ENCODE measurements at places on chromosomes 4 and X.
A peak's percentile ranks its signal among the peaks of the same experiment; 100 is the strongest.

DNA sequence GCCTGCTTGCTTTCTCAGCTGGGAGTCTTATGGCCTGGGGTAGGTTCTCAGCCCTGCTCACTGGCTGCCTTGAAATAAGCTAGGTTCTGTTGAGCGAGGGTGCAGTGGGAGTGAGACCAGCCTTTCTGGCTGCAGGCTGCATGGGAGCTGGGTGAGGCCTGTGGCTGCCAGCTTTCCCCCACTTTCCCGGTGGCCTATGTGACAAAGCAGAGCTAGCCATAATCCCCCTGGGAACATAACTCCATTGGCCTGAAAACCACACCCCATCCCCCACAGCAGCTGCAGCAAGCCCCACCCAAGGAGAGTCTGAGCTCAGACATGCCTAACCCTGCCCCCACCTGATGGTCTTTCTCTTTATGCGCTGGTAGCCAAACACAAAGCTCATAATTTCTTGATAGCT lies 118.9 kb downstream of the KLHL4 start:
- no peak for DNase-seq

GRCh38 chr4:42628740-42629139 lies 28.2 kb downstream of the ATP8A1 start:
- no peak for DNase-seq

- no peak for DNase-seq
Measured at GRCh38 chr4:160562661-160563060, 1459.8 kb downstream of the RAPGEF2 start.

GRCh38 chrX:121579016-121579760 lies 531.8 kb downstream of the GLUD2 start:
- no peak for DNase-seq

DNA sequence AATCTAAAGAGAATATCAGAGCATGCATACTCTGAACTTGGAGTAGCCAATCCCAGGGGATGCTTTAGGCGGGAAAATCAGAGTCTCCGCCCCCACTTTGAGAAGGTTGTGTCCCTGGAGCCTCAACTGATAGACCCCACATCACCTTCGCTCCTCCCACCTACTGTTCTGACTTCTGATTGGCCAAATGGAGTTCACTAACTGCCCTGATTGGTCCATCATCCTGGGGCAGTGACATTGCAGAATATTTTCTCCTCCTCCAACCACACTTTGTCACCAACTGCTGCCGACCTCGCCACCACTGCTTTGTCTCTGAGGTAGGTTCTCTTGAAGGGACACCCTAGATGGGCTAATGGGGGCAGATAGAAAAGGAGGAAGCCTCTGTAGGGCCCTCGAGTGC lies 22.7 kb upstream of the SPACA5B start:
- DNase-seq = no peak

DNA sequence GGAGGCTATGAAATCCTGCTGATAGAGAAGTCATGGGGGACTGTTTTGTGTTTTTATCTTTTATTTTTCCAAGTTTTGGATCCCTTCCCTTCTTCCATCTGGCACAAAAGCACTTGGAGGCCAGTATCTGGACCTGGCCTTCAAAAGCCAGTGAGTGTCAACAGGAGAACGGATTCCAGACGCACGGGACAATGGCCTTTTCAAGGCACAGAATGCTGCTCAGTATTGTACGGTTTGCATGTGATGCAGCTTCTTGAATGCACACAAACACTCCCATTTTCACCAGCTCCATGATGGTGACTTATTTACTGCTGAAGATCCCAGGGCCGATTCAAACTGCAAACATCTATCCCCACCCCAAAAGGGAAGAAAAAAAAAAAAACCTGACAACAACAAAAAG lies 145.4 kb downstream of the CPEB2 start:
- DNase-seq = peak; percentile 74

DNA sequence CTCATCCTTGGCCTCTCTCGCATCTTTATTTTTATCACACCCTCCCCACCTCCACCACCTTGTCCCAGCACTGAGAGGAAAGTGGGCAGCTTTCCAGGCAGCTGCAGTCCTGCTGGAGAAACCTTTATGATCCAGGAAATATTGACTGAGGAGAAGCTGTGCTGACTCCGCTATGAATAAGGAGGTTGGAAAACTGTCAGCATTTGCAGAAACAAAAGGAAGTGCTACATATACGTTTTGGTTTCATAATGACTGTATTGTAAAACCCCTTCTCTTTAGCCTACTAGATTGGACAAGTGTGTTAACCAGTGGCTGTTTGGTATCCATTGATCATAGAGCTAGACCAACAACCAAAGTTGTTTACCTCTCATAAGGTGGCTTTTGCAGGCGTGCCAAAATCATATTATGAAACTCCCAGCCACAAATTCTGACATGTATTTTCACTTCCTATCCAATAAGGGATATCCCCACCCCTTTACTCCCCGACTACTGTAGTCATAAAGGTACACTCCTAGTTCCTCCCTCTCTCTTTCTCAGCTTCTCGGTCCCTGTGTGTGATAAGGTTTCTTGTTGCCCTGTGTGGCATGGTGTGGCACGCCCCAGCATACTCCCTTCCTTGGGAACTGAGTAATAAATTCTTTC lies 88.4 kb downstream of the GPR143 start:
- no peak for DNase-seq

- DNase-seq = no peak
Measured at GRCh38 chrX:133783274-133783673, 202.1 kb downstream of the GPC3 start.

DNA sequence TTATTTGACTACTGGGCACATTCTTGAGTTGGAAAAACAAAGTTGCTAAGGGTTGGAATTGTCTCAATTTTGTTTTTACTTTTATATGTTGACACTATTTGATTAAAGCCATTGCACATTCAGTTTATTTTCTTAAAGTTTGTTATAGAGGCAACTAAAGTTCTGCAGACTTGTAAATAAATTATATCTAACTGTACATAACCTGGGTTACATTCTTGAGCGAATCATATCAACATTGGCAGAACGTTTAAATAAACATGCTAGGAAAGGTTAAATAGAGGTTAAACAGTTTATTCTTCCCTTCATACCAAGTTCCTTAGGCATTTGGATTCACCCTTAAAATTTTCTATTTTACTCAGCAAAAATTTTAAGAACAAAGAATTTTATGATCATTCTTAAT lies 74.5 kb downstream of the UCHL1 start:
- no peak for DNase-seq

GRCh38 chr4:186266729-186267456 lies 904 bp downstream of the F11 start:
- DNase-seq = no peak

DNA sequence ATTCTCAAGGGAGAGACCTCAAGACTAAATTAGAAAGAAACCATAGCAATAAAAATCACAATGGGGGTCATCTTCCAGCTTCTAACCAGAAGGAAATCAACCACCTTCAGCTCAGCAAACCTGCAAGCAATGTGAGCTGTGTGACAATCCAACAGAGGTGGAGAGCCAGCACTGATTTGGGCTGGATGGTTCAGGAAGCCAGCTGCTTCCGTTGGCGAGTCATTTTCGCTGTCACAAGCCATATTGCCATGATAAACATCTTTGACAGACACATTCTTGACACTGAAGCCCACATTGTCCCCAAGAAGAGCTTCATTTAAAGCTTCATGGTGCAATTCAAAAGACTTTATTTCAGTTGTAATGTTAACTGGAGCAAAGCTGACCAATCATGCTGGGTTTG lies 22.7 kb downstream of the F8A1 start:
- no peak for DNase-seq

DNA sequence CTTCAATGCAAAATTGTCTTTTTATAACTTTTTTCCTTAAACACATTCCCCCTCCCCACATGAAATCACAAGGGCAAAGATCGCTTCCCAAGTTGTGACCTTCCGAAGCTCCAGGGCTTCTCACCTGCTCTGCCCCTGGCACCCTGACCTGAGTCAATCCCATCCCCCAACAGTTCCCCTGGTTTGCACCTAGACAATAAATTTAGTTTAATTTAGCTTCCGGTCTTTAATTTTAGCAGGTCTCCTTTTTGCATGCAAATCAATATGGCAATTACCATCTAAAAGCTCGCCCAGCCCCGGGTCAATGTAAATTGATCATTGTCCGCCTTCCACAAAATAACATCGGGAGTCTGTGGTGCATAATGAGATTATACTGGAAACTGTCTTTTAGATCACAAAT lies 6.8 kb downstream of the BCOR start:
- DNase-seq = no peak

- DNase-seq = no peak
Measured at GRCh38 chr4:116724249-116724648, 361.1 kb downstream of the TRAM1L1 start.

GRCh38 chrX:13323241-13323640 lies 3.4 kb upstream of the ATXN3L start:
- no peak for DNase-seq

- DNase-seq = no peak
Measured at GRCh38 chrX:135982860-135983259, 2.4 kb upstream of the SLC9A6 start.

DNA sequence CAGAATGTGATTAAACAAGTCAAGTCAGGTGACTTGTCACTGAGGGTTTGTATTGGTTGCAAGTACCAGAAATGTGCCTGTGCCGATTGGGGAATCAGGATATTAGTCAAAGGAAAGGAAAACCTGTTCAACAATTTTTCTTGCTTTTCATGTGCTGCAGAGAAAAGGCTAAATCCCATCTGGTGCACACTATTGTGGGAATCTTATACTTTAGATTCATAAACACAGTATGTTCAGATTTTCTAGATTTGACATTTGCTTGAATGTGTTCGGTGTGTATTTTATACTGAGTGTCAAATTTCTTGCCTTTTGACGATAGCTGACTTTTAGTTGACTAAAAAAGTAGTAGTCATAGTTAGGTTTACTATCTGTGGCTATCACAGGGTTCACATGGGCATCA lies 37.6 kb downstream of the GAB1 start:
- no peak for DNase-seq

DNA sequence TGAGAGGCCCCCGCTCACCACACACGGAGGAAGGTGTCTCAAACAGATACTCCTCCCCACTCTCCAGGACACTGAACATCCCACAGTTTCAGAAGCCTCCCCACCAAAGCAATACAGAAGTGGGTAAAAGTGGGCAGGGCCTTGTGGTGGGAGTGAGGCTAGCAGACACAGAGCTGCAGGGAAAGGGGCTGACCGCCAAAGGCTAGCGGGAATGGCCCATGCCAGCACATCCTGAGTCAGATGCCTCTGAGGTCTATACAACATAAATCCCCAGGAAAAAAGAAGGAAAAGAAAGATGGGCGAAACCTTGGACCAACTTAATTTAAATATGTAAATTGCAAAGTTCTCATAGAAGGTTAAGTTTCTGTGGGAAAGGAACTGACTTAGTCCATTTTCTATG lies 21.9 kb upstream of the ARHGAP10 start:
- DNase-seq = no peak
